Kidney tubule cell (primary cell): ENCODE measurements at places on chromosomes 1 and 21.

DNA sequence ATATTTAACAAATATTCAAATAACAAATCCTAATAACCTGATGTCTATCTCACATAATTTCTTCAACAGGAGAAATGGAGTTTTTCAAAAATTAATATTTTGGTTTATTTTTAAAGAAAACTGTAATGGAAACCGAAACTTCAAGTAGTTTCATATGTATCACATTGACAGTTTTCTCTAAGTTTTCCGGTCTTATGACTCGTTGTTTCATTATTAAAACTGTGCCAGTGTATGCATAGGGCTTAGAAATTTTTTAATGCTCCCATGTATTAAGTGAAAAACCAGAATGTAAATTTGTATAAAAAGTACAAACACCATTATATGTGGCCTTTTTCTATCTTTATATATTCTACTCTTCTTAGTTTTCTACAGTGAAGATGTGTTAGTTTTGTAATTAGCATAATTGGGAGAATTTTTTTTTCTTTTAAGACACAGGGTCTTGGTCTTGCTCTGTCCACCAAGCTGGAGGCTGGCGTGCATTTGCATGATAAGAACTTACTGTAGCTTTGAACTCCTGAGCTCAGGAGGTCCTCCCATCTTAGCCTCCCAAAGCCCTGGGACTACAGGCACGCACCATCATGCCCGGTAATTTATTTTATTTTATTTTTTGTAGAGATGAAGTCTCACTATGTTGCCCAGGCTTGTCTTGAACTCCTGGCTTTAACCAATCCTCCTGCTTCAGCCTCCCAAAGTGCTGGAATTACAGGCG, 43.9 kb upstream of the SAMSN1 start:
- DNase-seq = no peak

DNA sequence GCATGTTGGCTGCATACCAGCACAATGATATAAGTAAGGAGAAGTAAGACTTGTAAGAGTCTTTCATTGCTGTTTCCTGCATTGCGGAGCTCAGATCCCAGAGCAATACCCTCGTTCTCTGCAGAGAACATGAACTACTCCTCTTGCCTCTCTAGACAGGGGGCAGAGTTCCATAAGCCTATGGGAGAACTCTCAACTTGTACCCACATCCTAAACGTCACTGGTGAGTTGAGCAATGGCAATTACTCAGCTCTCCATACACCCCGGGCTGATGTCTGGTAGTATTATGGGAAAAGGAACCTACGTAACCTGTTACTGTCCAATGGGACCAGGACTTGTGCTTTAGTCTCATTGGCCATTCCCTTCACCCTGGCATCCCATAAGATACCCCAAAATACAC, 27.3 kb upstream of the ZNF496 start:
- no peak for DNase-seq

DNA sequence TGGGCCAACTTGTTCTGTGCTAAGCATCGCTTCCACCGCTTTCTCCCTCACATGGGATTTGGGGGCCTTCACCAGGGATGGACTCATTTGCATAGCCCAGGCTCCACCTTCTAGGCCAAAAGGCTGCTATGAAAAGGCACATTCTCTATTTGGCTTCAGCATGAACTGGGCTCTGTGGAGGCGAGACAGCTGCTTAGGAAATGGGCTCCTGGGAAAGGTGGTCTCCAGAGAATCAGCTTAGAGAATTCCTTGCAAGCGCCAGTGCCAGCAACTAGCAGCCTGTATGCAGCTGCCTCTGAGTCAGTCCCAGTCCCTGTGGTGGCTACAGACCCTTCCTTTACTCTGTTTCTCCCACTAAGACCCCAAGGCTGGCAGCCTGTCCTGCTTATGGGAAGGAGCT, 214.5 kb downstream of the HIVEP3 start:
- no peak for DNase-seq

- no peak for DNase-seq
Measured at GRCh38 chr21:27248814-27249213, 281.9 kb upstream of the ADAMTS5 start.

GRCh38 chr1:225544924-225545323, 108.0 kb downstream of the ENAH start:
- no peak for DNase-seq

GRCh38 chr1:39381839-39382238, 109.6 kb upstream of the BMP8A start:
- DNase-seq = no peak

GRCh38 chr21:44965251-44966022, 25.6 kb downstream of the SLX9 start:
- DNase-seq = no peak

- no peak for DNase-seq
Measured at GRCh38 chr21:31043471-31043870, 5.2 kb upstream of the KRTAP19-8 start.

DNA sequence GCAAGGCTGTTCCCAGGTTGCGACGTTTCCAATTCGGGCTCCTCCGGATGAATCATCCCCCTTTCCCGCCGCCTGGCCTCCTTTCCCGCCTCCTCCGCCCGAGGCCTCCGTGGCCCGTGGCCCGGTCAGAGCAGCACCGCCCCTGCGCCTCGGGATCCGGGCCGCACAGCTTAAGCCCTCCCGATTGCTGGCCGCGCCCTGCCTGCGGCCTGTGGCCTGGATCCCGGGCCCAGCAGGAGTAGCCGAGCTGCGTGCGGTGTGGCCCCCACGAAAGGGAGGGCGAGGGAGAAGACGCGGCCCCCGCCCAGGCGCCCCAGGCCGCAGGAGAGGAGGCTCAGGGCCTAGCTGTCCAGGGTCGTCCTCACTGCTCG, 1.0 kb downstream of the TMEM200B start:
- peak; percentile 76 for DNase-seq

DNA sequence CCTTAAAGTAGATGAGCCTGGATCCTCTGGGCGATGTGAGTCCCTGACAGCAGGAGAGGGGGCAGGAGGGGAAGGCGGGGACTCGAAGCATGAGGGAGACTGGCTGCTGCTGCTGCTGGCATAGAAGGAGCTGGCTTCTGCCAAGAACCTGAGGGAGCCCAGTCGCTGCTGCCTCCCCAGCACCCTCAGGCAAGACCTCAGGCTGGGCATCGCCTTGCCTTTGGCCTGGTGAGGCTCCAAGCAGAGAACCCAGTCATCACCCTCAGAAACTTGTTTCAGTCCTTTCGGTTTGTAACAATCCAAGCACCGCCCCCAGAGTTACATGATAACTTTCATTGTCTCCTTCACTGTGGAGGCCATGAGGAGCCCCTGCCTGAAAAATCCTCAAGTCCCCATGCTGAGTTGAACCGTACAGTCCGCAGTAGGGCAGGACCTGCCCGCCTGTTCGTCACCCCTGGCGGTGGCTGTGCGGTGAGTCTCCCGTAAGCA, 38.8 kb downstream of the POFUT2 start:
- DNase-seq = peak; percentile 13

GRCh38 chr1:156703741-156704140, 1.6 kb downstream of the CRABP2 start:
- no peak for DNase-seq

DNA sequence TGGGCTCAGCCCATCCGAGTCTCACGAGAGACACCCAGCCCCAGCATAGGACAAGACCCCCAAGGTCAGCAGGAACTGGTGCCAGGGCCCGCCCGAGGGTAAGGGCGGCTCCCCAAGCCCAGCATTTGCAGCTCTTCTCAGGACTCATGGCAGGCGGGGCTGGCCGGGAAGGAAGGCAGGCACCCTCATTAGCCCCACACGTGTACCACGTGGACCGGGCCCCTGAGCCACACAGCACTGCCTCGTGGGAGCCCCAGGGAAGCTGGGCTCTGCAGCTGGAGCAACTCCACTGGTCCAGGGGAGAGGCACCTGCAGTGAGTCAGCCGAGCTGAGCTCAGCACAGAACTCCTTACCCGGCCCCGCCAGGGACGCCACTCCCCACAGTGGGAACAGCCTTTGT, 97.7 kb upstream of the IFFO2 start:
- peak; percentile 53 for DNase-seq

- peak; percentile 78 for DNase-seq
Measured at GRCh38 chr1:44072204-44072603, 40.9 kb upstream of the SLC6A9 start.

DNA sequence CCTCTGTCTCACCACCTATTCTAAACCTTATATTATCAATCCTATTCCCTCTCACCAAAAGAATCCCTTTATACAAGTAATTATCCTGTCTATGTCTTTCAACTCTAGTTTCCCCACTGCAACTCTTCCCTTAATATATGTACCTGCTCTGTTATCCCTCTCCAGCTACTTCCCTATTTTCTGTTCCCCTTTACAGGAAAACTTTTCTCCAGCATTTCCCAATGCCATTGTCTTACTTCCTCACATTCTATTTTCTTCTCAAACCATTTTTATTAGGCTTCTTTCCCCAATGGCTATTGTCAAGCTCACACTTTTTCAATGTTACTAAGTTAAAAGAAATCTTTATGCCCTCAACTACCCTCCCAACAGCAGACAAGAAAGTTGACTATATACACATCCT, 11.6 kb downstream of the DPYD start:
- no peak for DNase-seq

GRCh38 chr21:42048870-42049577, 22.1 kb upstream of the UMODL1 start:
- no peak for DNase-seq

- no peak for DNase-seq
Measured at GRCh38 chr1:3333903-3334302, 120.6 kb upstream of the ARHGEF16 start.

GRCh38 chr1:208083016-208083714, 161.0 kb downstream of the PLXNA2 start:
- no peak for DNase-seq

- DNase-seq = no peak
Measured at GRCh38 chr1:66339944-66340343, 194.0 kb upstream of the SGIP1 start.

DNA sequence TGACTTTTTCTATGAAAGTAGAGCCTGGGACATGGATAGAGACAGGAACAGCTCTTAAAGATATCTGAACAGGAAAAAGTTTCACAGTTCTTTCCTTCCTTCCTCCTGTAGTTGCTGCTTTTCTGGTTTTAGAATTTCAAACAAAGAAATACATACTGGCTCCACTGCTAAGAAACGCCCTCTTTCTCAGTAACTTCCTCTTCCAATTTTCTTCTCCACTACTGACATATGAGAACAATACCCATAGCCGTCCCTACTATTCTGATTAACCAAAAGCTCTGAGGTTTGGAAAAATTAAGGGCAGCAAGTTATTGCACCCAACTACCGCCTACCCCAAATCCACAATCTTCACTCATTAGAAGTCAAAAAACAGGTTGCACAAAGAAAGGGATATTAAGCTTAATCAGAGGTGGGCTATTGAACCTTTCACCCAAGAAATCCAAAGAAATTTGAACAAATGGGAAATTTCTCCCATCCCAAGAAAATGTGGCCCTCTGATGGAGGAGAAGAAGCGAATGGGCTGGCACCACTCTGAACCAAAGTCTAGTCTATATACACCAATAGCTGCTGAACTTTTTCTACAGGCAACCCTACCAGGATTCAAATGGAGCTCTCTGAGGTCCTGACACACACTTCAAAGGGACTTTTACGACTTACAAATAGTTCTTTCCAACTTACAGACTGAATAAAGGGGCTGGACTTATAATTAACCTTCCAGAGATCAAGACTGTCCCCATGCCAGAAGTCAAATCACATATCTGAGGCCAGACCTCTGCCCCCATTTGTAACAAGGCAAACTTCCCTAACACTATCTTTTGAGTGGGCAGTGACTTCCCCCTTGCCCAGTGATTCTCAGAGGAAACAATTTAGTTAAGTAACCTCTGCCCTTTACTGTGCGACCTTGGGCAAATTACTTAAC, 1.7 kb downstream of the WASF2 start:
- DNase-seq = peak; percentile 40

- DNase-seq = no peak
Measured at GRCh38 chr1:5597171-5597850, 394.9 kb downstream of the NPHP4 start.

GRCh38 chr1:20275319-20275925, 15.3 kb upstream of the VWA5B1 start:
- no peak for DNase-seq

DNA sequence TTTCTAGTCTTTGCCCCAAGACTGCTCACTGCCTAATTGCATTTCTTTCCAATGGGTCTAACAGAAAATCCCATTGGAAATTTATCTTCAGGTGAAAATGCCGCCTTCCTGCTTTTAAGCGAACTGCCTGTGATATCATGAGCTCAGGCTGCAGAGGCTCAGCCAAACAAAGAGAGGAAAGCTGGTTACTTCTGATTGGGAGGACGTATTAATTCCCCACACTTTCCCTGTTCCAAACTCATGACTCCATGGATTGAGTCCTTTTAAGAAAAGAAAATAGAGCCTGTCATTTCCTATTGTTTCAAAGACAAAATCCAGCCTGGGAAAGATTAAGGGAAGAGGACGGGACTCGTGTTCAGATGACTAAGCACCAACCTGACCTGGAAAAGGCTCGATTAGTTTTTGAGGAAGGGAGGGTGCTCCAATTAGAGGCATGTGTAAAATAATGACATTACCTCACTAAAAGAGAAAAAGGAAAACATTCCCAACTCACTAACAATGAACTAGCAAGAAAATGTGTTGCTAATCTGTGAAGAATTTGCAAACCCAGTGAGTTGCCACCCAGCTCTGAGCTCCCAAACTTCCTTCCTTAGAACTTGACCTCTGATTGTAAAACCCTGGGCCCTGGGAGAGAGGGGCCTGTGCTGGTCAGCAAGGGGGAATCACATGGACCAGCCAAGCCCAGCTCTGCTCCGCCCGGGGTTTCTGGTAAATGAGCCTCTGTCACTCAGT, 61.2 kb downstream of the TCP10L start:
- peak; percentile 72 for DNase-seq

GRCh38 chr1:178940068-178940765, 69.3 kb upstream of the ANGPTL1 start:
- no peak for DNase-seq

DNA sequence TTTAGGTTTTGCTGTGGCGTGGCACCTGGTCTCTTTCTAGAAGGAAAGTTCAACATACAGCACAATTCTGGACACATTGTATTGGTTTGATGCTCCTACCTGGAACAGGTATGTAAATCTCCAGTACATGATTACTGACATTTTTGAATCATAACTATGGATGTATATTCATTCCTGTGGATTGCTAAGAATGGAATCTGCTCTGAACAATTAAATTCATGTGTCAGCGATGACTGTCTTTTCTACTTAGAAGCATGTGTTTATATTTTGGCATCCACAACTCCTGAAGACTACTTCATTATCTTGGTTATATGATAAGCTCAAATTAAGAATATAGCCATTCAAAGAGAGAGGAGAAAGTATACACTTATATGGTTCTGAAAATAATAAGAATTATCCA, 291.8 kb downstream of the CHRM3 start:
- no peak for DNase-seq

DNA sequence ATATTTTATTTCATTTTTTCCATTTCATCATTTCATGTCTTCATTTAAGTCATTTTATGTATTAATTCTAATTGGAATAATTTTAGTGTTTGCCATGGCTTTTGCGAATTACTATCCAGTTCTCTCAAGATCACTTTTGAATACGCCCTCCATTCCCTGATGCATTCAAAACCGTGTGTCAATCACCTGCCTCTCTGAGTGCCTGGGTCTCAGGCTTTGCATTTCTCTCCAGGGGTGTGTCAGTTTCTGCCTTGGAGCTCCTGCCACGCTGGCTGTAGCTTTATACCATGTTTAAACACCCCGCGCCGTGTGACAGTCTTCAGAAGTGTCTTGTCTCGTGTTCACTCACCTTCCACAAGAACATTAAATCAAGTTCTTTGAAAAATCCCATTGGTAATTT, 7.4 kb upstream of the DNMT3L start:
- DNase-seq = no peak

- peak; percentile 23 for DNase-seq
Measured at GRCh38 chr1:162087111-162087510, 17.6 kb downstream of the NOS1AP start.
